D721Med (cell line): ENCODE measurements at places on chromosomes 11 and 22.

GRCh38 chr11:67558084-67558772 lies 25.4 kb upstream of the GSTP1 start:
- no peak for DNase-seq

- DNase-seq, result no peak
These were observed 13.0 kb downstream of the MAML2 start for GRCh38 chr11:96329855-96330510.

DNA sequence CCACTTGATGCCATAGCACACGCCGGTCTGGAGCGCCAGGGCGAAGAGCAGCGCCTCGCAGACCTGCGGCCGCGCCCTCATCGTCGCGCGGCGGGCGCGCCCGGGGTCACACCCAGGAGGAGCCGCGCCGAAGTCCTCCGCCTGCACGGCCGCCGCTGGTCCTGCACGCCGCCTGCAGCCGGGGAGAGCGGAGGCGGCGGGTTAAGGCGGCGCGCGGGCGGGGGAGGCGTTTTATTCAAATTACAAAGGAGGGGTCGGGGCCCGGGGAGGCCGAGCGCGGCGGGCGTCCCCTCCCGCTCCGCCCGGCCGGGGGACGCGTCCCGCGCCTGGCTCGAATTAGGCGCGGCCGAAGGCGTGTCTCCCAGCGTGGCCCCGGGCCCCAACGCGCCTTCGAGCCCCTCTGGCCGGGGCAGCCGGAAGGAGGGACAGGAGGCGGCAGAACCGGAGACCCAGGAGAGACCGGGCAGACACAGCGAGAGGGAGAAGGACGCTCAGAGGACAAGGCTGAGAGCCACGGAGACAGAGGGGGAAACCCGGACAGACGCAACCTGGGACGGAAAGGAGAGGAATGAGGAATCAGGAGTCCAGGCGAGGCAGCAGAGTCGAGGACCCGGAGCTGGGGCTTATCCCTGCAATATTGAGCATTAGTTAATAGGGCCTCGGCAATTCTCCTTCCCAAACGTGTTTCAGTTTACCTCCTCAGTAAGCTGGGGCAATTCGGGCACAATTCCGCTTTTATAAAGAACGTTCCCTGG lies at the start of gene WNT11:
Gene WNT11, minus strand, starts transcription at position 176 of the 755 bp plus-strand sequence. Its CDS starts 95 bp downstream, at position 81.
- no peak for DNase-seq

DNA sequence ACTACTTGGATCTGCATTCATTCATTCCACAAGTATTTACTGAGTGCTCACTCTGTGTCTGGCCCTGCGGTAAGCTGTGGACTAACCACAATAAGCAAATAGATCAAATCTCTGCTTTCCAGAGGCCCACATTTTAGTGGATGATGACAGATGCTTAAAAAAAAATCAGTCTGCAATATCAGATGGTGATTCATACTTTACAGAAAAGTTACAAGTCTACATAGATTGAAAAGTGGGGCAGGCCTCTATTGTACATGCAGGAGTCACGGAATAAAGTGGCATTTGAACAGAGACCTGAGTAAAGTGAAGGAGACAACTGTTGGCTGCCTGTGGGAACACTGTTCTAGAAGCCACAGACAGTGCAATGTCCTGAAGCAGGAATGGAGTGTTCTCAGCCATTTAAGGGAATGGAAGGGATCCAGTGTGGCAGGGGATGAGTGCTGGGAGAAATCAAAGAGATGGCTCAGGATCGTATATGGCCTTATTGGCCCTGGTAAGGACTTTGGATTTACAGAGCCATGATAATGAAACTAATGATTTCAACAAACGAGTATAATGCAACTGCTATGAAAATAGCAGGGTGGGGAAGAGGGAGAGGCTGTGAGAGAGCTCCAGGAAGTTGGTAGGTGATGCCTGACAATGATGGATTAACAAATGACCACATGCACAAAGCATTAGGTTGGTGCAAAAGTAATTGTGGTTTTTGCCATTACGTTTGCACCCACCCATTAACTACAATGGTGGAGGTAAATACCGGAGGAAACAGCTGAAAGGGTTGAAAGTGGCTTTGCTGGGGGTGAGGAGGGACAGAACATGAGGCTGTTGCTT lies 31.1 kb downstream of the TMEM45B start:
- DNase-seq, result no peak
